ENCODE measurements at places on chromosomes 2 and 18.

DNA sequence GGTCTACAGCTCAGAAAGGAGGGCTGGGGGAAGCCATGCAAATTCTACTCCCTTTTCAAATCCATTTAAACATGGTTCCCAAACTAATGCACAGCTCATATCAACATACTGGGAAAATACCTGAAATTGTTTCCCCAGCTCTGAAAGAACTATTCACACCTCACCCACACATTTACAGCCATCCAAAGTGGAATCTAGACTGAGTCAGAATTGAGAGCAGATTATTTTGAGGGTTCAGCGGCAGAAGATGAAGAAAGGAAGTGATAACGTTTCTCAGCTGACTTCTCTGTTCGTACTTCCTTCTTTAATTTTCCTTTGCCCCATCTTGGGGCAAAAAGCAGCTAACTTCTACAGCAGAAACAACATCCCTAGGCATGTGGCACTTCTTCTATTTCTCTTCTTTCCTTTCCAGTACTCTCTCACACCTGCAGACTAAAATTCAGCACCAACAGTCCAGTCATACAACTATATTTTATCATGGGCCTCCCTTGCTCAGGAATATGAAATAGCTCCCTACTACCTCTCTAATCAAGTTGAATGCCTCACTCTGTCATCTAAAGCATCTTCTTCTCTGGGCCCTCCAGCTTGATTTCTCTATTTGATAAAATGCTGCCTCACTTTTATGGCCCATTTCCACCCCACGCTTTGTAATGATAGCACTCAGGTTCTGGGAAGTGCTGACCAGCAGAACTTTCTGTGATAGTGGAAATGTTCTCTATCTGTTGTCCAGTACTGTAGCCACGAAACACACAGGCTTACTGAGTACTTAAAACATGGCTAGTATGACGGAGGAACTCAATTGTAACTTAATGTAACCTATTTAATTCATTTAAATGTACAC, 35.9 kb downstream of the ARHGAP25 start:
- peak; percentile 39 for DNase-seq

- no peak for DNase-seq
Observed at GRCh38 chr18:62933261-62933887, 218.0 kb downstream of the PHLPP1 start.

DNA sequence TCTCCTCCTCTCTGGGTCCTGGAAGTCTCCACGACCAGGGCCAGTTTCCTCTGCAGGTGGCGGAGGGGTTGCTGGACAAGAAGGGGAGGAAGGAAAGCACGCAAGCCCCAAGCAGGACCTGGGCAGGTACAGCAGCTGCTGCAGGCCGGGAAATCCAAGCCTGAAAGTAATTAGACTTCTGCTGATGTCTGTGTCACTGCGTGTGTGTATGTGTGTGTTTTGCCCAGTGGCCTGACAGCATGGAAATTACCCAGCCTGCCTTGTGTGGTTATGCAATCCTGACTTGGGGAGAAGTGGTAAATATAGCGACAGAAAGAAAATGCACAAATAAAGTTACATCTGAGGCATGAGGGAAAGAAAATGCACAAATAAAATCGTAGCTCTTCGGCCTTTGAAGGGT, 121.8 kb upstream of the ZBTB14 start:
- no peak for DNase-seq

- no peak for DNase-seq
Observed at GRCh38 chr18:4524096-4524495, 69.0 kb upstream of the DLGAP1 start.

GRCh38 chr18:63578357-63578958, 8.7 kb upstream of the SERPINB13 start:
- DNase-seq = no peak

- no peak for DNase-seq
Observed at GRCh38 chr2:56288838-56289580, 105.2 kb downstream of the CCDC85A start.

All from CD4-positive, alpha-beta T cell treated with Interleukin-15 for 4 hours (primary cell).